ENCODE measurements at places on chromosomes 2 and 18.

GRCh38 chr18:9536354-9537152, 61.2 kb downstream of the RALBP1 start:
- DNase-seq = no peak

GRCh38 chr2:24478243-24478642, 12.8 kb upstream of the NCOA1 start:
- no peak for DNase-seq

GRCh38 chr18:56248610-56249235, 389.7 kb downstream of the TXNL1 start:
- DNase-seq = no peak

- DNase-seq = no peak
These were observed 402.5 kb upstream of the TRIB2 start for GRCh38 chr2:12314127-12314760.

GRCh38 chr2:189581354-189582139, 961 bp upstream of the SLC40A1 start:
- DNase-seq = no peak

DNA sequence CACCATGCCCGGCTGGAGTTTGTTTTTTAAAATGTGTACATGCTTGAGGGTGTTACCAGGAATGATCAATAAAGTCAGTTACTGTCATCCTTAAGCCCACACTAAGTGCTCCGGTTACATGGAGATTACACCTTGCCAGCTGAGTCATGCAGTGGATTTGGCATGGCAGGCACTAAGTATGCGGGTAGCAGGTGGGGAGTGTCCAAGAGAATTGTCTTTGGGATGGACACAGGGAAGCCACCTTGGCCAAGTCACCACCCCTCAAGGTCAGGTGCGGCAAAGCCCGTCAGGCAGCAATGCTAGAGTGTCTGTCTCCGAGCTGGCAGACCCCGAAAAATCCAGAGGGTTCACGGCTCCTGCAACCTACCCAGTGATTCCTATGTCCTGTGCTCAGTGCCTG, 54.8 kb downstream of the GBX2 start:
- DNase-seq = no peak

- no peak for DNase-seq
These were observed 27.3 kb downstream of the CYB5A start for GRCh38 chr18:74264303-74265020.

All from NCI-H1092 (cell line).